ENCODE measurements at places on chromosomes 16 and 17.

DNA sequence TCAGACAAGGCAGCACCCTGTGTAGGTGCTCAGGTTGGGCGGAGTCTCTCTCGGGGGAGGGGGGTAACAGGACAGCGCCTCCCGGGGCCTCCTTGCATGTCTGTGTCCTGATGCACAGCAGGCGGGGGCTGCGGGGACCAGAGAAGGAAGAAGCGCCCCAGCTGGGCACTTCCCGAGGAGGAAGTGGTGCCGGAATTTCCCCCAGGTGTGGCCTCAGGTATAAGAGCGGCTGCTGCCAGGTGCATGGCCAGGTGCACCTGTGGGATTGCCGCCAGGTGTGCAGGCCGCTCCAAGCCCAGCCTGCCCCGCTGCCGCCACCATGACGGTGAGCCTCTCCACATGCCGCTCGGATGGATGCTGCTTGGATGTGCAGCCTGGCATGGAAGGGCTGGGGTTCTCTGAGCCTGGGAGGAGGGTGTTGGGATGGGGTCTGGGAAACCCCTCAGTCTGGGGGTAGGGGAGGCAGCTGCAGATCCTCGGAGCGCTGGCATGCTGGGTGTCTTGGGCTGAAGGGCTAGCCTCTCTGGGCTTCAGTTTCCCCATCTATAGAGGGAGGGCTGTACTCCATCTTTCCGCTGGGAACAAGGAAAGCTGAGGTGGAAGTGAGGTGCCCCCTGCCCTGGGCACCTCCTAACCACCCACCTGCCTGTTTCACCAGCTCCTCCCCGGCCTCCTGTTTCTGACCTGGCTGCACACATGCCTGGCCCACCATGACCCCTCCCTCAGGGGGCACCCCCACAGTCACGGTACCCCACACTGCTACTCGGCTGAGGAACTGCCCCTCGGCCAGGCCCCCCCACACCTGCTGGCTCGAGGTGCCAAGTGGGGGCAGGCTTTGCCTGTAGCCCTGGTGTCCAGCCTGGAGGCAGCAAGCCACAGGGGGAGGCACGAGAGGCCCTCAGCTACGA lies at the start of gene IL17C:
Gene IL17C (plus strand): TSS at position 250 of the 908 bp plus-strand sequence. CDS start 70 bp downstream, at position 320.
- DNase-seq: no peak

- no peak for DNase-seq
Measured at GRCh38 chr17:35968520-35969054, 12.7 kb downstream of the CCL16 start.

GRCh38 chr16:84518804-84519341 lies 14.4 kb upstream of the MEAK7 start:
- no peak for DNase-seq

- no peak for DNase-seq
Measured at GRCh38 chr16:19636436-19637267, 81.1 kb downstream of the VPS35L start.

DNA sequence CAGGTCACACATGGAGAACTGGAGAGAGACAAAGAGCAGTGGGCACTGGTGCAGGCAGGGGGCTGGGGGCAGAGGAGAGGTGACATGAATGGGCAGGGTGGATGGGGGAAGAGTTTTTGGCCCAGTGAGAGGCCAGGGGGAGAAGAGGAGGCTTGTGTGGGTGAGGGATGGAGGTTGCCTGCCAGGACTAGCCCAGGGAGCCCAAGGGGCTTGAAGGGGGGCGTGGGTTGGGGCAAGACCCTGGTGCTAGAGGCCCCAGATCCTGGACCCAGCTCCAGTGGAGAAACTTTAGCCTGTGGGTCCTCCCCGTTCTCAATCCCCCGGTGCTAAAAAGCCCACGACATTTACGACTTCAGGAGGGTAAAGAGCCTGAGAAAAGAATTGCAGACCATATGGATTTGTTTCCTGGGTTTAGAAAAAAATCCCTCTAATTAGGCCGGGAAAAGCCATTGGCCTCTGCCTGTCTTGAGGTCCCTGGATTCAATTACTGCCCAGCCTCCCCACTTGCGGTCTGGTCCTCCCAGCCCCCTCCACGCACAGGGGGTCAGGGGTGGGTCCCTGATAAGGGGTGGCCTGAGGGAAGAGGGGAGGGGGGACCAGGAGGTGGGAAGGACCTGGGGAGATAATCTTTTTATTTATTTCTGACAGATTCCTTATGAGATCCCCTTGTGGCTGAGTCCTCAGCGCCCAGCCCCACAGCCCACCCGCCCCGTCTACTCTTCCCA lies 33.0 kb downstream of the NGFR start:
- DNase-seq: no peak

GRCh38 chr16:83554540-83554939 lies 253.2 kb upstream of the HSBP1 start:
- no peak for DNase-seq

- no peak for DNase-seq
Measured at GRCh38 chr16:85704011-85704410, 15.3 kb upstream of the GINS2 start.

DNA sequence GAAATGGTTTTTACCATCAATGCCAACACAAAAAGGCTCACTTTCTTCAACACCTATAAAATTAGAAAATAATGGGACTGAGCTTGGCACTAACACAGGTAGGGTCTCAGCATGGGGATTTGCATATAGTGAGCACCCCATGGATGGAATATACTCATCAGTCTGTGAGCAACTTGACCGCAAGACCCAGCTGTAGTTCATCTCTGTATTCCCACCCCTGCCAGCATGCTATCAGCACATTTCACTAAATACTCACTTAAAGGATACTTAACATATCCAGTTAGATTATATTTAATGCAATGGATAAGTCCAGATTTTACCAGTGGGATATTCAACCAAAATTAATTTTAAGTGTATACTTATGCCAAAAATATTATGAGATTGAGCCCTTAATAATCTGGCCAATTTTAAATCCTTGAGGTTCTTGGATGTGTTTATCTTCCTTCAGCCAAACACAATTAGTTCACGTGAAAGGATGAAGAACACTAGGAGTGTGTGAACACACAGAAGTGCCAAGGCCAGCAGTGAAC lies 66.7 kb downstream of the C16orf95 start:
- DNase-seq: no peak

Measured in T1000 (cell line).